Stimulated activated CD4-positive, alpha-beta T cell treated with anti-CD3 and anti-CD28 coated beads, Interleukin-2, amount 100 ng/mL, for 4 hours (primary cell): ENCODE measurements at places on chromosomes 16 and 17.

DNA sequence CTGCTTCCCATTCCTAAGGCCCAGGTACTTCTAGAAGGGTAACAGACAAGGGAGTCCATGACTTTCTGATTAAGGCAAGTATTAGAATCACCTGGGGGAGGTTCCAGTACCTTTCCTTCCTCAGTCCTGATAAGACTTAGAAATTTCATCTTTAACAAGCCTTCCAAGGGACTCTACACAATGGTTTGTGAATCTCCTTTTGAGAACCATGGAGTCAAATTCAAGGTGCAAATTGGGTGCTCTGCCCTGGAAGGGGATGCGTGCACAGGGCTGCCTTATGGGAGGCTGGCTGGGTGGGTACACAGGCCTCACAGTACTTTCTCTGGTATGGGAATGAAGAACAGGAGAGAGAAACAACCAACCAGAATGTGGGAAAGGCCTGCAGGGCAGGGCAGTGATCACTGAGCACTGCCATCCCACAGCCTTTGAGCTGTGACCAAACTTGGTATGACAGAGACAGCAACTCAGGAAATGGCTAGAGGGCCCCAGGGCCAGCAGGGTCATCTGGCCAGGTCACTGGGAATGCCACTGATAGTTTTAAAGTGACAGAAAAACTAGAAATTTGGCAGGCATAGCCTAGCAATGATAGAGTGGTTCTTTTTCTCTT lies 3.6 kb upstream of the TMIGD1 start:
- no peak for DNase-seq

- no peak for DNase-seq
Measured at GRCh38 chr17:73911726-73912372, 267.6 kb upstream of the SDK2 start.

DNA sequence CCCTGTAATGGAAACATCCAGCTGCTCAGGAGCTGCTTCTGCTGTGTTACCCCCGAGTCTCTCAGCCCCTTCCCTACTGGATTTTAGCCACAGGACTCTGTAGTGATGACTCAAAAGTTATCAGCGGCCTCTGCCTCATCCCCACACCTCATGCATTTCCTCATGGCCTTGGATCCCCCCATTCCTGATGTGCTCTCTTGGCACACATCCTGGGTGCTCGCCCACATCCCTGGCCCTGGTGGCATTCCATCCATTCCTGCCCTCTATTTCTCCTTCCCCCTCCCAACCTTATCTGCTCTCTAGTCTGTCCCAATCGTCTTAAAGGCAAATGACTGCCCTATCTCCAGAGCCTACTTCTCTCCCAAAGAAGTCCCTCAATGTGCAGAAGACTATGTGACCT lies 24.6 kb downstream of the MARF1 start:
- no peak for DNase-seq

DNA sequence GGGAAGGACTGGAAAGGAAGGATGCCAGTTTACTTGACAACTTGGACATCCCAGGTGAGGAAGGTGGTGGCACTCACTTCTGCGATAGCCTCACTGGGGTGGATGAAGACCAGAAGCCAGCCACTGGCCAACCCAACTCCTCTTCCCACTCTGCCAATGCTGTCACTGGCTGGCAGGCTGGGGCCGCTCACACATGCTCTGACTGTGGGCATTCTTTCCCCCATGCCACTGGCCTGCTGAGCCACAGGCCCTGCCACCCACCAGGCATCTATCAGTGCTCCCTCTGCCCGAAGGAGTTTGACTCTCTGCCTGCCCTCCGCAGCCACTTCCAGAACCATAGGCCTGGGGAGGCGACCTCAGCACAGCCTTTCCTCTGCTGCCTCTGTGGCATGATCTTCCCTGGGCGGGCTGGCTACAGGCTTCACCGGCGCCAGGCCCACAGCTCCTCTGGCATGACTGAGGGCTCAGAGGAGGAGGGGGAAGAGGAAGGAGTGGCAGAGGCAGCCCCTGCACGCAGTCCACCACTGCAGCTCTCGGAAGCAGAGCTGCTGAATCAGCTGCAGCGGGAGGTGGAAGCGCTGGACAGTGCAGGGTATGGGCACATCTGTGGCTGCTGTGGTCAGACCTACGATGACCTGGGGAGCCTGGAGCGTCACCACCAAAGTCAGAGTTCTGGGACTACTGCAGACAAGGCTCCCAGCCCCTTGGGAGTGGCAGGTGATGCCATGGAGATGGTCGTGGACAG lies 4.5 kb downstream of the ZNF646 start:
- DNase-seq, result no peak

- DNase-seq, result no peak
Measured at GRCh38 chr16:82111944-82112343, 58.1 kb downstream of the MPHOSPH6 start.

DNA sequence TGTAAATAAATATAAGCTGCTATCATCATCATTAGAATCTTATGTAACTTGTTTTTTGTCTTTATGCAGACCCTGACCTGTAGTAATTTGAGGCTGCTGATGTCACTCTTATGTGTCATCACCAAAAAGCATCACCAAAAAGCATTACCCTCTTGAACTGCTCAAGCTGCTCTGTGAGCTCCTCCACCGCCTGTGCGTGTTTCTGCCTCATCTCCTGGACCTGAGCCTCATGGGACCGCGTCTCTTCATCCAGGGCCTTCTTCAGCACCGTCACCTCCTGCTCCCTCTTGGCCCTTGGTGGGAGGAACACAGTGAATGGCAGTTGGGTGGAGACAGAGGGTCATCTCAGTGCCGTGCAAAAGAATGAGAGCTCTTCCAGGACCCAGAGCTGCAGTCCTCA lies 82.4 kb downstream of the NDE1 start:
- no peak for DNase-seq

GRCh38 chr17:30278032-30278431 lies 13.7 kb downstream of the BLMH start:
- no peak for DNase-seq

DNA sequence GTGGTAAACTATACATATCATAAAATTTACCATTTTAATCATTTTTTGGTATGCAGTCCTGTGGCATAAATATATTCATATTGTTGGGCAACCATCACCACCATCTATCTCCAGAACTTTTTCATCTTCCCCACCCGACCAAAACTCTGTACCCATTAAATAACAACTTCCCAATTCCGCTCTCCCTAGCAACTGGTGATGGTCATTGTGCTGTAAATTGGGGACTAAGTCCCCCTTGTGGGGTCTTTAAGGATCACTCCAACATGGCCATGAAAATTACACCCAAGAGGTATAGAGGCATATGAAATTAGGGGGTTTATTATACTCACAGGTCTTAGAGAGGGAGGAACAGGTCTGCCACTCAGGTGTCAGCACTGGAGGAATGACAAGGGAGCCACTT lies 57.4 kb upstream of the NKD1 start:
- DNase-seq, result no peak

DNA sequence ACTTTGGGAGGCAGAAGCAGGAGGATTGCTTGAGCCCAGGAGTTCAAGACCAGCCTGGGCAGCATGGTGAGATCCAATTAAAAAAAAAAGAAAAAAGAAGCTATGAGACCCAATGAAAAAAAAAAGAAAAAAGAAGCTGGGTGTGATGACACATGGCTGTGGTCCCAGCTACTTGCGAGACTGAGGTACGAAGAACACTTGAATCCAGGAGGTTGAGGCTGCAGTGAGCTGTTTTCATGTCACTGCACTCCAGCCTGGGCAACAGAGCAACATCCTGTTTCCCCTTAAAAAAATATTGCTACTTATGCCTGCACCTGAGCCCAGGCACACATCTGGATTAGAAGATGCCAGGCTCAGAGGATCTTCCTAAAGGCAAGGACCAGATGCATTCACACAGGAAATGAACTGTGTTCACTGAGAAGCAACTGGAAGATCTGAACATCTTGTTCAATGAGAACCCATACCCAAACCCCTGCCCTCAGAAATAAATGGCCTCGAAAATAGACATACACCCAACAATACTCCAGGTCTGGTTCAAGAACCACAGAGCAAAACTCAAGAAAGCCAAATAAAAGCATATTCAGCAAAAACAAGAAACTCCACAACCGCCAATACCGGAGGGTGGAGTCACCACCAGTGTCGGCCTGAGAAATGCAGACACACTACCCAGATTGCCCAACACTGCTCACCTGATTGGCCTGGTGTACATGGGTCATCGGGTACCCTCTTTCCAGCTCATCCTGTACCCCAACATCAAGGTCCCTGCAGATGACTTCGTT lies 4.4 kb downstream of the RNF135 start:
- DNase-seq, result no peak

GRCh38 chr16:24918641-24919040 lies 72.9 kb downstream of the SLC5A11 start:
- no peak for DNase-seq

DNA sequence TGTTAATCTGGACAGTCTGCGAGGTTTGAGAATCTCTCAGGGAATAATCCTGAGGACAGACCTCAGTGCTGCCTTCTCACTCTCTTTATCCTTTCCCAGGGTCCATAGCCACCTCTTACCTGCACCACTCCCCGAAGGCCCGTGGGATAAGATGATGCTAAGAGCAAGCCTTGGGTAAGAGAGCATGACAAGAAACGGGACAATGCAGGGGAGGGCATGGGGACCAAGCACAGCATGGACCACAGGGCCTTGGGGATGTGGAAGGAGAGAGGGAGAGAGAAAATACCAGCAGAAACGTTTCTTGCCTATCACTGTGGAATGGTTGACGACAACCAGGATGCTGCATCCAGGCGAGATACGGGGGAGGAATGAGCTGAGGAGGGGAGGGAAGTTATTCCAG lies 8.3 kb upstream of the SDR42E1 start:
- no peak for DNase-seq

GRCh38 chr16:47778106-47778801 lies 317.1 kb downstream of the PHKB start:
- no peak for DNase-seq

DNA sequence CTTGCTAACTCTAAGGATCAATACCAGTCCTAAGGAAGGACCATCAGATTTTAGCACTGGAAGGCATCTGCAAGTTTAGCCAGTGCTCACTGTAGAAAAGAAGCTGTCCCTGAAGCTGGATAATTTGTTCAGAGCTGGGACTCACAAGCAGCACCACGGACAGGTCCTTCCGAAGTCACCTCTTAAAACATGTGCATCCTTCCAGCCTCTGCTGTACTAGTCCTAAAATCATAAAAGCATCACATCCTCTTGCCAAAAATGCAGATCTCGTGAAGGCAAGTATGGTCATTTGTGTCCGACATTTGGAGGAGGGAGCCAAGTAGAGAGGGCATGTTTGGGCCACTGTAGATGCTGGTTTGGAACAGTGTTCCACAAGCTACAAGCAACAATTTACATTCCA lies 506.9 kb downstream of the RBFOX1 start:
- no peak for DNase-seq

- DNase-seq, result no peak
Measured at GRCh38 chr16:81558444-81559175, 114.0 kb downstream of the CMIP start.

- no peak for DNase-seq
Measured at GRCh38 chr17:40497695-40498094, 3.7 kb downstream of the TNS4 start.

DNA sequence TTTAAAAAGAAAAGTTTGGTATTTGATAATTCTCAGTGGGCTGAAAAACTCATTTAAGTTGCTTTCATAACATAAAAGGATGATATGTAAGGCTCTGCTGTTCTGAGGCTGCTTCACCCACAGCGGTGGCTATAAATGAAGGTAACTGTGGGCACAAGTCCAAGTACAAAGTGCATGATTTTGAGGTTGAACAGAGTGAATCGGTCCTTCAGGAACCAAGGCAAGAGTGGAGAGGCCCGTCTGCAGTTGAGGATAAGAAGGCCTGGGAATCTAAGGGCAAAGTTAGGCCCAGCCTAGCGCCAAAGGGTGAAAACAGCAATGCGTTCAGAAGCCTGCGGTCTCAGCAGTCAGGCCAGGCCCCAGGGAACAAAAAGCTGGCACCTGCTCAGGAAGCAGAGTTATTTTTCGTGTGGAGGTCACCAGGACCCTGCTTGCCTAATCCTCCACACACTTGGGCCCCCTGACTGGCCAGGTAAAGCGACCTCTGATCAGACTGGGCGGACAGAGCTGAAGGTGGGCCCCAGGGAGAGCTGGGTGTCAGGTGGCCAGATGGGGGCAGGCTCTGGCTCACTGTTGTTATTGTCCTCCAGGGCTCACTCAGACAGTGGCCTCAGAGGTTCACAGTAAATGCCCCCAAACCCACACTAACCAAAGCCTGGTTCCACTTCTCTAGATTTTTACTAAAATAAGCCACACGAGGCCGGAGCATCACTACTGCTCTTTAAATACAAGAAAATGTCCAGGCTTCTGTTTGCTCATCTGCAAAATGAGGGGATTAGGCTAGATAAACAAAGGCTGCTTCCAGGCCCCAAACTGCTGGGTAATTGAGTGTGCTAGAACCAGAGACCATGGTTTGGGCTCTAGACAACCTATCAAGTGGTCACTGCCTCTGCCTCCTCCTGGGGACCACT lies 46.5 kb downstream of the TEX2 start:
- DNase-seq, result no peak

DNA sequence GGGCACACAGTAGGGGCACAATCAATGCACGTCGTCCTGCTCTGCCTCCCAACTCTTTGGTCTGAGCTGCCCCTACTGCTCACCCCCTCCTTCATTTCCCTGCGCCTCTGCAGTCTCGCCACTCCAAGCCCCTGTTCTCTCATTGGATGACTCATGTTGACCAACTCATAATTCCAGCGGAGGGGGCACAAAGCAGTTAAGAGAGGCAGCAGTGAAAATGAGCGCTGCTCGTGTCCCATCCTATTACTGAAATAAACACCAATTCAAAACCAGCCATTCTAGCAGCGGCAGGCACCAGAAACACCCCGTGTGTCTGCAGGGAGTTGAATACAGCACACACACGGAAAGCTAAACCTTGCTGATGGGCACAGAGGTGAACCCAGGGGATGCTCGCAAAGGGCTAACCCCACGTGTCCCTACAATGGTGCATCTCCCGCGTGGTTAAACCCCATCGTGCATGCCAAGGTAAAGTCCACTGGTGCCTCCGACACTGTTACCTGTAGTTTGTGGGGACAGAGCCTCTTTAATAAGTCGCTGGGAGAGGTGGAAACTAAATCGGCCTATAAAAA lies 310.4 kb downstream of the XYLT1 start:
- DNase-seq, result no peak

GRCh38 chr17:44793885-44794842 lies 35.4 kb downstream of the ADAM11 start:
- no peak for DNase-seq

GRCh38 chr16:85057212-85057889 lies 29.8 kb downstream of the KIAA0513 start:
- no peak for DNase-seq
